ENCODE measurements at places on chromosomes 7 and 10.

DNA sequence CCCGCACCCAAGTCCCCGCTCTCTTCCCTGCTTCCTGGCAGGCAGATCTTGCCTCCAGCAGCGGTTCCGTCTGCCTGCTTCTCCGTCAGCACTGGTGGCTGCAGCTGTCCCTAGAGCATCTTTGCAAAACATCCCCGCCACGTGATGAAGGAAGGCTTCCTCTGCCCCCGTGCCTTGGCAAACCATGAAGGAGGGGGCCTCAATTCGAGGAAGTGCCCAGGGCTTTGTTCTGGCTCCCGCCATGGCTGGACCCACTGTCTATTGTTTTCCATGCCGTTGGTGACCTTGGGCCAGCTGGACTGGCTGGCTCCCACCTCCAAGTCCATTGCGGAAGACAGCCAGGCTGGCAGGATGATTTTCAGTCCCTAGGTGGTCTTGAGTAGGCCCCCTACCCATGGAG lies 13.2 kb upstream of the AQP1 start:
- DNase-seq = no peak

- DNase-seq = no peak
Observed at GRCh38 chr10:32326680-32327363, 20.1 kb downstream of the EPC1 start.

DNA sequence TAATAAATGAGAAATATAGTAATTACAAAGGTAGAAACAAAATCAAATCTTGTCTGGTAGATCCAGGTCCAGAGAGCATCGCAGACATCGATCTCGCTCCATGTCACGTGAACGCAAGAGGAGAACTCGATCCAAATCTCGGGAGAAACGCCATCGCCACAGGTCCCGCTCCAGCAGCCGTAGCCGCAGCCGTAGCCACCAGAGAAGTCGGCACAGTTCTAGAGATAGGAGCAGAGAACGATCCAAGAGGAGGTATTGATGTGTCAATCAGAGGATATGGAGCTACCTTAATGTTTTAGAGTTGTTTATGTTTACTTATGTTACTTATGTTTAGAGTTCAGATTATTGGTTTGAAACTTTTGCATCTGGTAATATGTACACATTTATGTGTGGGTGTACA lies 57.8 kb downstream of the LUC7L2 start:
- no peak for DNase-seq

- no peak for DNase-seq
Observed at GRCh38 chr10:118986815-118987790, 42.4 kb upstream of the NANOS1 start.

GRCh38 chr10:79982362-79982800 lies 33.5 kb upstream of the SFTPD start:
- no peak for DNase-seq

GRCh38 chr7:27239387-27240014 lies 3.1 kb upstream of the EVX1 start:
- DNase-seq = no peak

- no peak for DNase-seq
Observed at GRCh38 chr10:36817898-36818297, 307.5 kb upstream of the ANKRD30A start.

DNA sequence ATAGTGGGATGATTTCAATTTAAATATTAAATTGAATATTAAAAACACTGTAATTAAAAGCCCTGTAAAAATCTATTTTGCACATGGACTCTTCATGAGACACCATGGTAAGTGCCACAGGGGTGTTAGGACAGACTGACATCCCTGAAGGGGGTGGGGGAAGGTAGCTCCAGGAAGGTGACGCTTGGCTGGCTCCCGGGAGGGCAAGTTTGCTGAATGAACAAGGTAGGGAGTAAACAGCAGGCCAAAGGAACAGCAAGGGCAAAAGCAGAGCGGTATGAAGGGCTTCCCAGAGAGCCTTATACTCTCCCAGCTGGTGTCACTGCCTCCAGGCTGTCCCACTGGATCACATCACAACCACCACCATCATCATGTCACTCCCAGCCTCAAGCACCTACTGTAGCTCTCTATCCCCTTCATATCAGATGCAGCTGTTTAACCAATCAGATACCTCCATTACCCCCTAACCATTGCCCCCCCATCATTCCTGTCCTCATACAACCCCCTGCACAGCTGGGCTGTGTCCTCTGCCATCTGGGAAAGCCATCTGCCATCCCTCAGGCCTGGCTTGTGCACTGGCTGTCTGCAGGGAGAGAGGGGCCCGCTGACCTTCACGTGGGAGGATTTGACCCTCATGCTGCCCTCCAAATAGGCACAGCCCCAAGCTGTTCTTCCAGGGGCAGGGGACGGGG lies 19.5 kb downstream of the HSPA12A start:
- no peak for DNase-seq

DNA sequence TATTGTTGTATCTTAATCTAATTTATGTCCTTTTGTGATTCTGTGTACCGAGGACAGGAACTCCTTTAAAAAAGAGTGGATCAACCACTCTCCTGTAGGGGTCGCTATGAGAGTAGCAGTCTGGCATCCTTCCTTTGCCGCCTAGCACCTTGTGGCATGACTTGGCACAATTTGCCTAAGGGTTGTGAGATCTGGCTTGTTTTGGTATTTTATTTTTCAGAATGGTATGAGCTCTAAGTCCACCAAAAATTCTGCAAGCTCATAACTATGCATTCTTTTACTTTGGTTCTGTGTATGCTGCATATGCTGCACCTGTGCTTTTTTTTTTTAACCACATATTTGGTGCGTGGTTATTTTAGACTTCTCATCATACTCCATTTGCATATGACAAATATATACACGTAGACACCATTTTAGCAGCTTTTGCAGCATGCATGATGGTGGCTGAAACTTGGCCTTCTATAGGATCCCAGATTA lies 112.8 kb downstream of the CDK14 start:
- DNase-seq = no peak

DNA sequence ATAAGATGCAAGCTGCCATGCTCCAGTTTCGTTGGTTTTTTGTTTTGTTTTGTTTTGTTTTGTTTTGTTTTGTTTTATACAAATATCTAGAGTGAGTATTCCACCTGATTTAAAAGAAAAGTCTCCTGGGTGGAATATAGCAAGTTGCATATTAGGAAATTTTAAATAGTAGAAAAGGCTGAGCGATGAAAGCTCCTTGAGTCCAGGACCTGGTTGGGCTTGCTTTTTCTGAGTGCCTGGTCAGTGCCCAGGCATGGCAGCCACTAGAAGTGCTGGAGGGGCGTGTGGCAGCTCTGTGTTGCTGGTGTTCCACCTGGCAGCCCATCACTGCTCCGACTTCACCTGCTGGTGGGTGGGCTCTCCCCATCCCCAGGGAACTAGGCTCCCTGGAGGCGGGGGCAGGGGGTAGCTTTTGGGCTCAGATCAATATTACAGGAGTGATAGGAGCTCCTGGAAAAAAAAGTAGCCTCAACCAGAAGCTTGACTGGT lies 8.0 kb downstream of the COL17A1 start:
- DNase-seq = no peak

DNA sequence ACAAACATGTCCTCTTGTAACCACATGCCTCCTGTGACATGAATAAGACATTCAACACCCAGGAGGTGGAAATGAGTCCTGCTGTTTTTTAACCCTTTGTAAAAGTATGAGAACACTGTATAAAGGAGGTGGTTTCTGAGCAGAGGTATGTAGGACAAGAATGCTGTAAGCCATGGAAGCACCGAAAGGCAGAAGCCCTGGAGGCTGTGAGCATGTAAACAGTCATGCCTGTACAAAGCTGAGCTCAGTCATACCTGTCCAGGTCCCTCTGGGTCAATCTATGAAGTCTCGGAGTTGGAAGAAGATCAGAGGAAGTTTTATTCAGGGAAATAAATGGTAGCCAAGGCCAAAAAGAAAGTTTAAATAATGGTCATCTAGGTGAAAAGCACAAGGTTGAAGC lies 34.7 kb upstream of the XPNPEP1 start:
- DNase-seq = no peak

- DNase-seq = no peak
Observed at GRCh38 chr7:139949629-139950028, 113.1 kb downstream of the PARP12 start.

DNA sequence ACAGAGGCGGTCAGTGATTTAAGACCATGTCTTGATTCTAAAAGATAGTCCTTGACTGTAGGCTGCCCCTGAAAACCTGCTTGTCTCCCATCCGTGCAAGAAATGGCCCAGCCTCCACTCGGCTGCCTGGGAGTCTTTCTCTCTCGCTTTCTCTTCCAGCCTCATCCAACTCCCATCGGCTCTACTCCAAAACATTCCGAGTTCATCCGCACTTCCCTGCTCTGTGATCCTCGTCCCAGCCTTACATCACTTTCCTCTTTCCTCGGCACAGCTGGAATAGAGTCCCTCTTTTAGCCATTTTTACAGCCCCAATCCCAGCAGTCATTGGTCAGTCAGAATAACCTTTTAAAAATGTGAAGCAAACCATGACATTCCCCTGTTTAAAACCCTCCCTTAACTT lies 135.1 kb downstream of the TAX1BP1 start:
- no peak for DNase-seq

- DNase-seq = no peak
Observed at GRCh38 chr10:132411561-132412253, 14.7 kb downstream of the PWWP2B start.

GRCh38 chr7:440059-440749 lies 79.4 kb downstream of the PDGFA start:
- DNase-seq = no peak

DNA sequence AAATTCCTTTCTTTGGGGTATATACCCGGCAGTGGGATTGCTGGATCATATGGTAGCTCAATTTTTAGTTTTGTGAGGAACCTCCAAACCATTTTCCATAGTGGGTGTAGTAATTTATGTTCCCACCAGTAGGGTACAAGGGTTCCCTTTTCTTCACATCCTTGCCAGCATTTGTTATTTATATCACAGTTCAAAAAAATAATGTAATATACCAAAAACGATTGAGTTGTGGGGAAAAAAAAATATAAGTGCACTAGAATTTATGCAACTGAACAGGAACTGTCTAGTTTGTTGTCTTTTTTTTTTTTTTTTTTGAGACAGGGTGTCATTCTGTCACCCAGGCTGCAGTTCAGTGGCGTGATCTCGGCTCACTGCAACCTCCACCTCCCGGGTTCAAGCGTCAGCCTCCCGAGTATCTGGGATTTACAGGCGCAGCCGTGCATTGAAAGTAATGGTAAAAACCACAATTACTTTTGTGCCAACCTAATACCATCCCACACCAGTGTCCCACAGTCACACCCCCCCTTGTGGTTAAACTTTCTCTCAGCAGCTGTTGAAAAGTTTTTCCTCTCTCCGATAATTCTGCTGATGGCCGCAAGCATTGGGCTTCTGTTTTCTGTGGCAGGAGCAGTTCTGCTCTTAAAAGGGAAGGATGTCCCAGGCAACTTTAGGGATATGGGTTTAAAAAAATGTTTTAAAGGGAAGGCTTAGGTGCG lies 6.8 kb upstream of the LAT2 start:
- no peak for DNase-seq

- DNase-seq = no peak
Observed at GRCh38 chr10:11697718-11698527, 44.3 kb upstream of the ECHDC3 start.

GRCh38 chr7:157513682-157514081 lies 176.9 kb downstream of the DNAJB6 start:
- no peak for DNase-seq

- DNase-seq = no peak
Observed at GRCh38 chr10:35043796-35044344, 46.3 kb downstream of the CUL2 start.

DNA sequence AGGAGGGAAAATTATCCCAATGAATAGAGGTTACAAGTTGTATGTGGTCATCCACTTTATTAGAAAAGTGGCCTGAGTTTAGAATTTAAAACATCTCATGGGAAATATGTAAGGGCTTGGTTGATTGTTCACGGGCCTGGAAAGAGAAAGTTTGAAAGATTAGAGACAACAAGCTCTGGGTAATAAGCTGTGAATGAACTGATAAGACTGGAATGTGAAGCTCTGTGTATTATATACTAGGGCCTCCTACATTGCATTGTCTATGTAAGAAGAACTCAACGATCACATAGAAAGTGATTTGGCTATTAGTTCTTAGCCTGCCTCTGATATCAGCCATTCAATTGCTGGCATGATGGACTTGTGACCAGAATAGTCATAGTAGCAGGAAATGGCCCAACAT lies 199.2 kb upstream of the MAGI2 start:
- DNase-seq = no peak

DNA sequence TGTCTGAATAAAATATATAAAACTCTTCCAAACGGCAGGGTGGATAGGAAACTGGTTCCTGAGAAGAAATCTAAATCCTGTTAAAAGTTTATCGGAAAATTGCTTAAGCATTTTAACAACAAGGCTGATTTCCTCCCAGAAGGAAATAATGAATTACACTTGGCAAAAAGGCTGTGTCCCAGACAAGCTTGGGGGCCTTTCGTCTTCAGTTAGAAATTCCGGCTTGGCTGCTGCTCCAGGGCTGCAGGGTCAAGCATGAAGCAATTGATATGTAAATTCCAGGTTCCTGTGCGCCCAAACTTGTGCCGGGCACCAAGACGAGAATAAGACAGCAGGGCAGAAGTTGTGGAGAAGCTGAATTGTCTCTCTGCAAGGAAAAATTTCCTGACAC lies 38.0 kb upstream of the LBX1 start:
- no peak for DNase-seq

DNA sequence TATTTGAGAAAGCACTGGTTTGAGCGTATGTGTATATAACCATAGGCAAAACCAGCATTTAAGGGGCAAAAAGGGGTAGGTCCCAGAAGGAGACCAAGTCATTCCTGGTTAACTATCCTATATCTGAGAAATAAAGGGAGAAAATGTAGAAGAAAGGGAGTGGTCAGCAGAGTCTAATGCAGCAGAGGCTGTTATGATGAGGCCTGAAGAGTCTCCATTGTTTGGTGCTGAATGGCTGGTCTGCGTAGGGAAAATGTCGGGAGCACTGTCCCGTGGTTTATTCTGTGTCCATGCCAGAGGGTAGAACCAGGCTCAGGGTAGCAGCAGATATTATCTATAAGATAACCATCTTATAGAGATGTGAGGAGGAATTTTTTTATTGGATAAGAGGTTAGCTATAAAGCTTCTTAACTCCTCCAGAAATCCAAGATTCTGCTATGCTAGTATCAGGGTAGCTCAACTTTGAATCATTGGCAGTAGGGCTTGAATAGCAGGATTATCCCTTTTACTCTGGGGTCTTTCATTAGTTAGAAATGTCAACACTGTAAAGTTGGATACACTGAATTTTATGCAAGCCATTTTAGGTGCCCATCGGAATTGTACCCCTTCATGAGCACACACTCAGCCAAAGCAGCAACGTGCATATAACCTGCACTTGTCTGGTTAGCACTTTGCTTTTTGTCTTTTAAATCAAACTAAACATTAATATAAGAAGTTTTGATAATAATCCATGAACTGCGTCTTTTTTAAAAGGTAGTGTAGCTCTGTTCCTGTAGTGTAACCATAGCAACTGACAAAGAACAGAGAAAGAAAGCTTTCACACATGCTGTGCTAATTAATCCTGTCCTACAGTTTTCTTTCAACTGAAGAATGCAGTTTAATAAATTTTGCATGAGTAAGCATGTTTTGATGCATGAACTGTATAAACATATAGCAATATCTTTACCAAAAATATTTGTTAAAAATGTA lies 312.0 kb upstream of the FZD1 start:
- no peak for DNase-seq

GRCh38 chr7:70779321-70779720 lies 352.6 kb upstream of the GALNT17 start:
- no peak for DNase-seq

Data from naive thymus-derived CD4-positive, alpha-beta T cell (primary cell).